GM23248 (cell line): ENCODE measurements at places on chromosomes 6 and 20. TPM values are rescaled to one million over a fixed set of nuclear protein-coding genes. Genes with fewer than 3 reads are reported as not detected.

DNA sequence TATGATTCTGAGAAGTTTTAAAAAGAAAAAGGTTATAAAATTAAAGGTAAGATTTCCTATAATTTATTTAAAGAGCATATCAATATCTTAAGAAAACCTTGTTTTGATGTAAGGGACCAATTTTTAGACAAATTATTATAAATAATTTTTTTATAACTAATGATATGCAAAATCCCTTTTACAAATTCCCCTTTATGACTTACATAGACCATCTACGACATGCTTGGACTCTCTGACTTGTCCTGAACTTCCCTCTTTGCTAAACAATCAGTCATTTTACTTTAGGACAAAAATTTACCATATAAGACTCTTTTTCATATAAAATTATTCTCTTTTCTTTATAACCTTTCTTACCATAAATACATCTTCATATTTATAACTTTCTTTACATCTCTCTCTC lies 15.3 kb upstream of the ANGPT4 start:
- no peak for DNase-seq

The SLPI gene
- 1.7 TPM in 1 of 2 replicates, not detected in the other for total RNA-seq

The KCNK5 gene
- not detected in 2 replicates for total RNA-seq

DNA sequence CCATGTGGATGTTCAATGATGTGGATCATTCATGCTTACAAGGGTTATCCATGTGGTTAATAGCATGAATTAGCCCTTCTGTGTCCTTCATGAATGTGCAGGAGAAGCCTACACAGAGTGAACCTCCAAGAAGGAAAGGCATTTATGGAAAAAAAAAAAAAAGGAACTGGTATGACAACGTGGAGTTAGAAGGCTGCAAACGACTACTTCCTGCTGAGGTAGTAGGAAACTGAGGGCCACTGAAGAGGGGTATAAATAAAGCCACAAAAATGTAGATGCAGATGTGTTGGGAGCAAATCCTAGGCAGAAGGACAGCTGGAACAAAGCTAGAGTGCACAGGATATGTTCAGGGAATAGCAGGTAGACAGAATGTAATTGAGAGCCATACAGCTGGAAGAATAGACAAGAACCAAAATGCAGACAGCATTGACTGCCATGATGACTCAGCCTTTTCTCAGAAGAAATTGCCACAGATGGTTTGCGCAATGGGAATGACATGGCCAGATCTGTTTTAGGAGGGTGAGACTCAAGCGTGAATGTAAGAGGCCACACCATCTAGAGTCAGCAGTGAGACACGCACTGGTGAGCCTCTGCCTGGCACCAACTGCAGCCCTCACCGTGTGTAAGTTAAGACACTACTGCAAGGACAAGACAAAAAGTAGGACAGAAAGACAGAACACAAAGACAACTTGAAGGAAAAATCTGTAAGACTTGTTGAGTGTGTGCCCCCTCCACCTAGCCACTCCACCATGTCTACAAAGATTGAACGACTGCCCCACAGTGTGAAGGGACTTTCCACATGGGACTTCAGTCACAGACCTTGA lies 79.8 kb downstream of the KIF13A start:
- peak; percentile 100 for DNase-seq
